ENCODE measurements at places on chromosomes 6 and 20.

GRCh38 chr6:41728073-41728936 lies 7.1 kb downstream of the TFEB start:
- DNase-seq, result no peak

DNA sequence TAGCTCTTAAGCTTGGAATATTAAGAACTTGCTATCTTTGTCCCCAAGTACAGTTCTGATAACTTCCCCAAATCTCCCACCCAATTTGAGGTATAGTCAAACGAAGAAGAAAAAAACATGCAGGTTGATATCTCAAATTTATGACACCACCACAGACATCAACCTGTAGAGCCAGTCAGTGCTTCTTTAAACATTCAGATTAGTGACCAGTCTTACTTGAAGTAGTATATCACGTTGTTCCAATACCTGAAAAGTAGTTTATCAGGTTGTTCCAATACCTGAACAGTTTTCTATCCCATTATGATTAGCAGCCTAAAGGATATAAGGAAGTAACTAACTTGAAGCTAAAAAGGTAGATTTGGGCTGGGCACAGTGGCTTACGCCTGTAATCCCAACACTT lies 85.3 kb downstream of the ALDH8A1 start:
- DNase-seq, result no peak

- no peak for DNase-seq
These were observed 36.6 kb downstream of the ABHD12 start for GRCh38 chr20:25353747-25354705.

- DNase-seq, result no peak
These were observed 90.7 kb downstream of the TRMT6 start for GRCh38 chr20:5859608-5860007.

DNA sequence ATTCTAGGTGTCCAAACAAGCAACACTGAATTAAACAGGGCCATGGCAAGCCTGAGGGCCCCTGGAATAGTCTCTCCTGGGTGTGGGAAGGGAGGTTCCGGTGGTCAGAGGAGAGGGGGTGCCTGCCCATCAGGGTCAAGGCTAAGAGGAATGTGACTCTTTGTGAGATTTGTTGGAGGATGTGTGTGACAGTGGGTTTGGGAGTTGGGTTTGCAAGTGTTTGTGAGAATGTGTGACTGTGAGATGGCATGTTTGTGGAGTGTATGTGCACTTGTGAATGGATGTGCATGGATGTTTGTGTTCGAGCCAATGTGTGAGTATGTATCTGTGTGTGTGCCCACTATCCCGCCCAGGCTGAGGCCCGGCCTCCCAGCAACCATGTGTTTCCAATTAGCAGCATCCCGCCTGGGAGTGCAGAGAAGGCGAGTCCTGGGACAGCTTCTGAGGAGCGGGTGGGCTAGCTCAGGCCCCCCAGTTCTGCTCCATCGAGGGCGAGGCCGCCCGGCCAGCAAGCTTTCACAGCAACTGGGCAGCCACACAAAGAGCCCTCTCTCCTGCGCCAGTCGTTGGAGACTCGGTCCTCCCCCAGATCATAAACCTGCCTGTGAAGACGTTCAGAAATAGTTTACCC lies 12.6 kb downstream of the FOXC1 start:
- DNase-seq, result no peak

DNA sequence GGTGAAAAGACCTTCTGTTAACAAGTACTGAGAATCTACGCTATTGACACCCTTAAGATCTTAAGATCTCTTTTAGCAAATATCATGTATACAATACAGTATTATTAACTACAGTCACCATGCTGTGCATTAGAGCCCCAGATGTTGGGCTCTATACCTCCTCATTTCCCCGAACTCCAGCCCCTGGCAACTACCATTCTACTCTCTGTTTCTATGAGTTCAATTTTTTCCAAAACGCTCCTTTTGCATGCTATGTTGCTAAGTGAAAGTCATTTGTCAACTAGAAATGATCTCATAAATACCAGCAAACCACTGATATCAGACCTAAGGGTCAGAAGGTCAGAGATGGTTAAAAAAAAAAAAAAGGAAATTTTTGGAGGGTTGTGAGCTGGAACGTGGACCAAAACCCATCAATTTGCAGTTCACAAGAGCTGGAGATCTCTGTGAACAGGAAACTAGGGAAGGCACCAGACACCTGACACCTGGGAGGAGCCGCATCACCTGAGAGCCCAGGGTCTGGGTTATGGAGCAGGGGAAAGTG lies 122.0 kb upstream of the KCNK16 start:
- no peak for DNase-seq

DNA sequence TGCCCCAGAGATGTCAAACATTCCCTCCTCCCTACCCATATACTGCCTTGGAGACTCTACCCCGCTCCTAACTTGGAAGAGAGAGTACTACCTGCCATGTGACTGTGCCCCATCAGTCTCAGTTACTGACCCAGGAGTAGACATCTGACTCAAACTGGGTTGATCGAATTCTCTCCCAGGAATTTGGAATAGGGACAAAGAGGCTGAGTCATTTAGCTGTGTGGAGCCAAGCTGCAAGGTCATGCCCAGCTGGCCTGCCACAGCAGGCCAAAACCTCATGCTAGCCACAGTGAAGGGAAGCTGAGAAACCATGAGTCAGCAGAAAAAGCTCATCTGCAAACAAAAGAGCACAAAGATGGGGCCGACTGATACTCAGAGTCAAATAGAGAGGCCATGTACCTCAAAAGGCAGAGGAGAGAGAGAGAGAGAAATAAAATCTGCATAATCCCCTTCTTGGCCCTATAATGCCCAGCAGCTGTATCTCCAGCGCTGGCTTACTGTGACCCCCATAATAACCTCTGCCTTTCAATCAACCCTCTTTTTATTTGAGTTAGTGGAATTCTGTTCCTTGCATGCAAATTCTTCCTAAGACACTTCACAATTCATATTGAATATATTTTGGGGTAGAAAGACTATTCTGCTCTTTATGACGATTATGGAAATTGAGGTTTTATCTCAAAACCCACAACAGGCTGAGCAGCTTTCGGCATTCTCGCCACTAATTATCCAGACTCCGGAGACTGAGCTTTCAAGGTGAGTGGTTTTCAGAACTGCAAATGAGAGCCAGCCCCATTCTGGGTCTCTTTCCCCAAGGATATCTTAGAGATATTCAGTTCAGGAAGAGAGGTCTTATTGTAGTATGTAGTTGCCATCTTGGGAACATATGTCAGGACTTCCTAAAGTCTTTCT lies 21.4 kb upstream of the AKIRIN2 start:
- no peak for DNase-seq

DNA sequence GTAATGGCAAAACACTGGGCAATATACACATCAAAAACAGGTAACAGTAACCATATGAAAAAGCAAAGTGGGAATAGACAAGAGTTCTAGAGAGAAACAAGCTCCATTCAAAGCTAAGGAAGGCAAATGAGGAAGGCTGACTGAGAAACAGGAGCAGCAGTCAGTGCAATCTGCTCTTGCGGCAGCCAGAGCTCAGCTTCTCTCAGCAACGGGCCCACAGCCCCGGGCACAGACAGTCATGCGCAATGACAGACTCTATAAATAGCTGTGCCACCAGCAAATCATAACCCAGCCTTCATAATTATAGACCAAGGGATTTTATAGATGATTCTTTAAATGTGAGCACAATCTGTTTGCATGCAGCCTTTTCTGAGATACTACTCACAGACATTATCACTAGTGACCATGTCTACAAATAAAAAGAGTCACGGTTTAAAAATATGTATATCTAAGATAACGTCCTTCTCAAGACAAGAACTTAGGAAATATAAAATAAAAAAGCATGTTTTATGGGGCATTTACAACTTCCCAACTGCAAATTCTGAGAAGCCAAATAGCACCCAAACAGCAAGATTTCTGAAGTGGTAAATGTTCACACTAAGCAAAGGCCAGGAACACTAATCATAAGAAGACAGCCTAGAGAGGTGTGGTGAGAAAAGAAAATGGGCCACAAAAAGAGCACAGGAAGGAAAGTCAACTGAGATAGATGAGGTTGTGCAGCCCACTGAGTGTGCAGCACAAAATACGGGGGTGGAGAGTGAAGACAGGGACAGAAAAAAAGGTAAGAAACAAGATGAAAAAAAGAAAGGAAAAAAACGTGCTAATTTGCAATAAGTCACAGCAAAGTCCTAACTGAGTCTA lies 39.9 kb upstream of the BEND6 start:
- no peak for DNase-seq

DNA sequence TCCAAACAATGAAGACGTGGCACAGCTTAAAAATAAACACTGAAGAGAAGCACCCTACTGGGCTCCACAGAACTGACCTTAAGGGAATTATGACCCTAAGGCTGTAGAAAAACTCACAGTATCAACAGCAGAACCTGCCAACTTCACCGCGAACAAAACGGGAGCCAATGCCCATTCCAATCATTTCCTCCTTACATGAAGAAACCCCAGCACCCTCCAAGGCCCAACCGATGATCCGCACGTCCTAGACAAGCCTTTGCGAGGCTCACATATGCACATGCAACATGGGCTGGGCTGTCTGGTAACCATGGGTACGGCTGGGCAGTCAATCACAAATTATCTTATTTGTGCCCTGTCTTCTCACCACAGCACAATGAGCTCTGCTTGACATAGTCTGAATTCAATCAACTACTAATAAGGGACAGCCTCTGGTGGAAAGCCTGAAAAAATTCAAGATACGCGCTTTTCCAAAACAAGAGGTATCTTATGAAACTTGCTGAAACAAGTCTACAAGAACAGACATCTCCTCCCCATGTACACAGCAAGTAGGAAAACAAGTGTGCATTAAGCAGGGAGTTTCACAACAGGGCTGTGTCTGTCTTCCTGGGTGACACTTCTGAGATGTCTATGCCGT lies 1.7 kb downstream of the DIDO1 start:
- no peak for DNase-seq

- DNase-seq, result no peak
These were observed 13.7 kb downstream of the EXOC2 start for GRCh38 chr6:679282-679681.

- DNase-seq, result no peak
These were observed 13.7 kb upstream of the CSE1L start for GRCh38 chr20:49032455-49032854.

DNA sequence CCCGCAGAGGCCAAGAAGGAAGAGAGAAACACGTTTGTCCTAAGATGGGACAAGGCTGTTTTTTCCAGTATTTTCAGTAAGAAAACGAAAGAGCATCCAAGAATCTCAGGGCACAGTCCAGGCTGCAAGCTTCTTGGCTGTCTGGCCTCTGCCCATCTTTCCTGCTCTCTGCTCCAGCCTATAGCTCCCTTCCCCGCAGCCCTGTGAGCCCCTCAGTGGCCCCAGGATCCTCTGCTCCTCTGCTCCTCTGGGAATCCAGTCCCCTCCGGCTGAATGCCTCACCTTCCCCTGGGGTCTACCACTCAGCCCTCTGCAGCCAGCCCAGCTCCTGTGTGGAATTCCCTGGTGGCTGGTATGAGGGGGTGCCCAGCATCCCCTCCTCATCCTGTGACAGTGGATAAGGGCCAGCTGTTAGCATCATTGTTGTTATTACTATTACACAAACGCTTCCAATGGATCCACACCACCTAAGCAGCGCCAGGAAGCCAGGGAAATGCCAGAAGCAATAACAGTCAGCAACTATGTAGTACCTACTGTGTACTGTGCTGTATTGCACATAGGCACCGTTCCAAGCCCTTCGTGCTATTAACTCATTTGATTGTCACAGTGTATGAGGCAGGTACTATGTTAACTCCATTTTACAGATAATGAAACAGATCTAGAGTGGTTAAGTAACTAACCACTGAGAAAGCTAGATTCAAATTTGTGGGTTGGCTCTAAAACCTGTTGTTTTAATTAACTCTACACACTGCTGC lies 60.3 kb upstream of the PTPN1 start:
- DNase-seq, result no peak

DNA sequence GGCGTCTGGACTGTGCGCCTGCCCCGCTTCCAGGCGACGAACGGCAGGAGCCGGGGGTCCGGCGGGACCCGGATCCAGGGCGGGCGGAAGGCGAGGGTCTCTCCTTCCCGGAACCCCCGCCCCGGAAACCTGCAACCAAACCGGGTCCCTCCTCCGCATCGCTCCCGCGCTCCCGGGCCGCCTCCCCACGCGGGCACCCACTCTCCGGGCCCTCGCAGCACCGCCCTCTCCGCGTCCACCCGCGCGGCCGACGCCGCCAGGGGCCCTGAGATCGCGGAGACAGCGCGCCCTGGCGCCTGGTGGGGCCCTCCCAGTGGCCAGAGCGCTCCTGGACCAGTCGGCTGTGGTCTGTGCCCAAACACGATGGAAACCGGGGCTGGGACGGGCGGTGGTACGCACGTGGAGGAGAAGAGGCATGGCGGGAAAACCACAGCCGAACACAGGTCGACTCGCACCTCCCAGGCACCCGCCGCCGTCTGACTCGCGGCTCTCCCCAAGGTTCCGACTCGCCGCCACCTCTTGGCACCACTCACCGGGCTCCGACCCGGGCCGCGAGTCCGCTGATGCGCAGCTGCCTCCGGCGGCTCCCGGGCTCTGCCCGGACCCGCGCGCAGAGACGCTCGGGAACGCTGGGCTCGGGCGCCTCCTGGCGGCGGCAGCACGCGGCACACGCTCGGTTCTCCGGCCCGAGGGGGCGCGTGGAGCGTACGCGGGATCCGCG lies 7.9 kb downstream of the NKX2-2 start:
- peak; percentile 52 for DNase-seq

DNA sequence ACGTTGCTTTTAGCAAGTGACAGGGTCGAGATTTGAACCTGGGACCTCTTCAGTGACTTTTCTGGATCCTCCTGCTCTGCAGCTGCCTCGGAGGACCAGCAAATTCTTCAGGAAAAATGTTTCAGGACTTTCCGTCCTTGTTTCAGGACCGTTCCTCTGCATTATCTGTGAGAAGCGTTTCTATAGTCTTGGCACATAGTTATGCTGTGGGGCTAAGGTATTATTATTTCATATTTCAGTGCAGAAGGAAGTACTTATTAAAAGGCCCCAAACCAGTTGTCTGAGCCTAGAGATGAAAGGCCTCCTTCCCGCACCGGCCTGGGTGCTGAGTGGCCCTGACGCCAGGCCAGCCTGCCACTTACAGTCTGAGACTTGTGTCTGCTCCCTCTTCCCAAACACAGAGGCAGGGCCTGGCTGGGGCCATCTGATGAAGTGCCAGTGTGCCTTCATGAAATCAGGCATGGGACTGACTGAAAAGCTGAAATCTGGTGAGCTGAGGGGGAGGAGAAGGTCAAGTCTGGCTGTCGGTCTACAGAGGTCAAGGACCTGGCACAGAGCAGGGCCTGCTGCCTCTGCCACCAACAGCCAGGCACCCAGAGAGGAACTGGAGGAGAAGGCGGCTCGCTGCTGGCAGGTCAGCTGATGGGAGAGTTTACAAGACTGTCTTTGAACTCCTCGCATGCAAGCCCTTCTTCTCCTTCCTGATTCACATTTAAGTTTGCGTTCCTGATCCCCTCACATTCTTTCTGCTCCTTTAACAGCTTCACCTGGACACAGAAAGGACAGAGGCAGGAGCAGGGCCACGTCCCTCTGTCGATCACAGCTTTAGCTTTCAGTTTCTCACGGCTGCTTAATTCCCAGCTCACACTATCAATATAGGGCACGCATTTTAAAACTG lies 8.9 kb upstream of the QKI start:
- DNase-seq, result no peak

- no peak for DNase-seq
These were observed 296.8 kb downstream of the CLIC5 start for GRCh38 chr6:45718871-45719270.

Measured in activated CD4-positive, alpha-beta T cell treated with anti-CD3 and anti-CD28 coated beads, Interleukin-2, amount 50 U/mL, for 24 hours (primary cell).